ENCODE measurements at places on chromosomes 7 and 10.

- DNase-seq: no peak
Observed at GRCh38 chr10:31131251-31131650, 99.6 kb upstream of the ZNF438 start.

GRCh38 chr7:47933215-47933614 is 15.1 kb downstream of the PKD1L1 start:
- no peak for DNase-seq

GRCh38 chr10:98259606-98260315 is 8.2 kb downstream of the LOXL4 start:
- no peak for DNase-seq

GRCh38 chr10:70563230-70563629 is 39.3 kb downstream of the PRF1 start:
- no peak for DNase-seq

DNA sequence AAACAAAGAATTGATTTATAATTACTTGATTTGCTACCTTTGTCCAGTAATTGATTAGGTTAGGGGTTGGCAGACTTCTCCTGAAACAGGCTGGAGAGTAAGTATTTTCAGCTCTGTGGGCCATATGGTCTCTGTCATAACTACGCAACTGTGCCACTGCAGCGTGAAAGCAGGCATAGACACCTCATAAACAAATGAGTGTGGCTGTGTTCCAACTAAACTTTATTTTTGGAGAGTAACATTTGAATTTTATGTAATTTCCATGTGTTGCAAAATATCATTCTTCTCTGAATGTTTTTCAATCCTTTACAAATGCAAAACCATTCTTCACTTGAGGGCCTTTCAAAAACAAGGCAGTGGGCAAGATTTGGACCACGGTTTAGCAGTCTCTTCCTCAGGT is 76.9 kb downstream of the GALNT17 start:
- no peak for DNase-seq

DNA sequence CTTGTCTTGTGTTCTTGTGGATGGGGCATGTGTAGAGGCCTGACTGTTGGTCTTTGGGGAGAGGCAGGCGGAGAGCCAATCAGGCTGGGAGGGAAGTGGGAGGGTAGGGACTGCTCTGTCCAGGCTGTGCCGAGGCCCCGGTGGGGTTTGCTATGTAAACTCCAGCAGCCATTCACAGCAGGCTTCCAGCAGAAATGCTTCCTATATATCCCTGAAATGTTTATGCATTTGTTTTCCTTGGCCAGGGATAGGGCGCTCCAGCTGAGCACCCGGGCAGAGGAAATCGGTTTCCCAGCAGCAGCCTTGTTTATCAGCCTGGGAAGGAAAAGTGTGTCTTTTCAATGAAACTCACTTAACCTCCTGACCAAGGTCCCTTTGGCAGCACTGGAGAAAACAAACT is 18.3 kb upstream of the AQP1 start:
- DNase-seq: no peak

GRCh38 chr7:125668321-125668993 is 738.8 kb upstream of the POT1 start:
- no peak for DNase-seq

GRCh38 chr10:16910793-16911164 is 93.6 kb upstream of the RSU1 start:
- DNase-seq: no peak

DNA sequence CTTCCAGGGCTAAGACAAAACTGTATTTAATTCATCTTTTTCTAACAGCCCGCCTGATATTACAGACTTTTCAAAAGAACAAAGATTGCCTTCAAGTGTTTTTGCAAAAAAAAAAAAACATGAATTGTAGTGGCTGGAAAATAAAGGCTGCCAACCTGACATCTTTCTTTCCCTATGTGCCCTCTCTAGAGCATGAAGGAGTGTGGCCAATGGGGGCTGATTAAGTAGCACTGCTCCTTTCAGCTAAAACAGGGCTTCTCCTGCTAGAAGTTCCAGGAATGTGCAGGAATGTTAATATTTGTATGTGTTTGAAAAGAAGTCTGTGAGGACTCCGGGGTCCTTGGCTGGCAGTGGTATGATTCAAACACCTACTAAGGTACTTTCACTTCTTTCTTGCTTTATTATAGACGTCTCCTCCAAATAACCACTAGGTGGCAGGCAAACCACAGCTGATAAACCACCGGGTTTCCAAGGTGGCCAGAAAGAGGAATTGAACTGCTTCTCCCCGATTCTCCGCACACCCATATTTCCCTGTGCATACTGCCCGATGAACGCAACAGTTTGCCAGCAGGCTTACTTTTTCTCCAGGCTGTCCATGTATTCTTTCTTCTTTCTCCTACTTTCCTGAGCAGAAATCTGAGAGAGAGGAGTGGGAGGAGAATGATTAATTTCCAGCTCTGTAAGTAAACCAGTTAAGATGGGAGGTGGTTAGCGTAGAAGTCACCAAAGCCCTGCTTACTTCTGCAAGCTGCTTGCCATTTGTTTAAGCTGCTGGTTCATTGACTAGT is 56.8 kb upstream of the DGKI start:
- peak; percentile 85 for DNase-seq

- no peak for DNase-seq
Observed at GRCh38 chr10:12807096-12807755, 194.3 kb downstream of the CCDC3 start.

DNA sequence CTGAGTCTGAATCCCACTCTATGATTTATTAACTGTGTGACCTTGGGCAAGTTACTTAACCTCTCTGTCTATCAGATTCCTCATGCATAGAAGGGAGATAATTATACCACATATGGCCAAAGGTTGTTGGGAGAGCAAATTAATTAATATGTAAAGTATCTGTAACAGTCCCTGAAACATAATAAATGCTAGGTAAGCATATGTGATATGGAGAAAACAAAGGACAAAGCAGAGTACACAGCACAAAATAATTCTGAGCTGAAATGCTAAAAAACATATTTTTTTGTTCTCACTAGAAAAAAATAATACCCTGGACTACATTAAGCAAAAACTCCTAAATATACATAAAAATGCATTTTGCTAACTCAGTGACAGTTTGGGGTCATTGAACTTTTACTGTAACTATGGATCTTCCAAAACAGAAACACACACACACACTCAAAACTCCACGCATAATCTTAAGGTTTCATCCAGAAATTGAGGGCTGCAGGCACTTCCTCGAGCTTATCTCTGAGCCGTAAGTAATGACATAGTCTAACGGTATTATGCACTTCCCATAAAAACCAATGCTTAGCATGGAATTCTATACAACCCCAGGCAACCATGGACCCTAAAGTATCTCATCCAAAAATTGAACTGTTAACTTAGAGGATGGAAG is 201.7 kb upstream of the PTN start:
- DNase-seq: no peak

DNA sequence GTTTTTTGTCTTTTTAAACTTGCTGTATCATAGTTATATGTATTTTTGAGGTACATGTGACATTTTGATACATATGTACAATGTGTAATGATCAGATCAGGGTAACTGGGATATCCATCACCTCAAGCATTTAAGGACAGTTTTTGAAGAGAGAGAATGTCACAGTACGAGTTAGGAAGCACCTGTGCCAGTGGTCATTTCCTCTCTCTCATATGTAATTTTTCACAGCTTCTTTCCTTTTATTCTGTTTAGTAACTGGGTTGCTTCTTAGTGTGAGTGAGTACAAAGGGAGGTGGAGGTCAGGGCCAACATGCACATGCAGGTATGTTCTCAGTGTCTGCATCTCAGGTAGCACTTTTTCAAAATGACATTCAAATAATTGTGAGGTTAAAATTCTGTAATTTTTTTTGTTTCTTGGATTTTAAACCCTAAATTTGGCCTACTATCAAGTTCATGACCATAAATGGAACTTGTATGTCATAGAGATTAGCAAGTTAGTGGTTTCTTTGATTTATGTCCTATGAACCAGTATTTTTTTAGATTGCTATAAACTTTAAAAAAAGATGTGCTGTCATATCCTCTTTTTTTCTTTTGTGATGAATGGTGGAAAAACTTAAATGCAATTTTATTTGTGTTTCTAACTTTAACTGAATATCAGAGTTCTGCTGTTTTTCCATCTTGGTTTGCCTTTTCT is 42.7 kb downstream of the SNX10 start:
- no peak for DNase-seq

DNA sequence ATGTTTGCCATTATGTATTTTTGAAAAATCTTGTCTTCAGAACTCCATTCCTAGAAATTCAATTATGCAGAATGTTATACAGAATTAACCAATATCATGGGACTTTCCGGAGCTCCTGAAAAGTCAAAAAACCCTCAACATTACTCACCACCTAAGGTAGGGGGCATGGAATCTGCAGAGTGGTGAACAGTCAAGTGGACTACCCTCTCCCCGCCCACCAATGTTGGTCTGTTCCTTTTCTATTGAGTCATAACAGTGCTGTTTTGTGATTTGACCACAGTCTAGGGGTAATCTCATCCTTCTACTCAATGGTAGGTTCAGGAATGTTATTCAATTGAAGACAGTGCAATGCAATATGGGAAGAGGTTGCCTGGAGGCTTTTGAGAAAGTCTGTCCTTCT is 130.5 kb upstream of the HABP2 start:
- DNase-seq: no peak

- DNase-seq: no peak
Observed at GRCh38 chr7:49159536-49159935, 235.2 kb downstream of the CDC14C start.

- DNase-seq: no peak
Observed at GRCh38 chr10:129851941-129852640, 112.0 kb downstream of the EBF3 start.

DNA sequence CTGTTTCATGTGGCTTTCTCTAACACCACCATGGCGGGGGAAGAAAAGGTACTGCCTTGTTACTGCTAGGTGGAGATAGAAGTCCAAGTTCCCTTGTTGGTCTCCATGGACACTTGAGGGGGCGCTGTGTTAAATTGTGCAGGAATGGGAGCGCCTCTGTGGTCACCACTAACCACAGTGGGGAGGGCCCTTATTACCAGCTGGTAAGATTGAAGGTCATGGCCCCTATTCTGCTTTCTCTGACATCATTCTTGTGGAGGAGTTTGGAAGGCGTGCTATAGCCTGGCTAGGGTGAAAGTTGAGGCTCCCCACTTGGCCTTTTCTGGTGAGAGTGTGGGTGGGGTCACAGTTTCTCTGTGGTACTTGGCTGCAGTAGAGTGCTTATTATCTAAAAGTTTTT is 14.9 kb upstream of the MXI1 start:
- no peak for DNase-seq

- no peak for DNase-seq
Observed at GRCh38 chr10:110967645-110968044, 48.2 kb downstream of the SHOC2 start.

- no peak for DNase-seq
Observed at GRCh38 chr7:3056234-3057065, 12.8 kb upstream of the CARD11 start.

GRCh38 chr7:105678811-105679495 is 97.7 kb upstream of the EFCAB10 start:
- DNase-seq: no peak

- no peak for DNase-seq
Observed at GRCh38 chr7:19117870-19118608, 603 bp upstream of the TWIST1 start.

- no peak for DNase-seq
Observed at GRCh38 chr7:151141855-151142685, 25.4 kb downstream of the GBX1 start.

DNA sequence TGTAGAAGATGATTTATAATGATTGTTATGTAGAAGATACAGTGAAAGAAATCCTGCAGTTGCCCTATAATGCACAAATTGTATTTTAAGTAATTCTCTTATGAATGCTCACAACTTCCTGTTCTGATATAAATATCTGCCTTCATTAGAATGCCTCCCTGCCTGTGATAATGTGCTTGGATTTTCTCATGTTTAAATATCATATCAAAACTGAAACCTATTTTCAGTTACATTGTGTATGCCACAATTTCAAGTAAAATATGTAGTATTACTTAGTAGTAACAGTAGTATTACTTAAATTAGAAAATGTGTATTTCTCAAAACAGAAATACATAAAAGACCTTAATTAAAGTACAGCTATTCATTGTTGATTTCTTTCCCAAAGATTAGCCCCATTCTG is 41.1 kb upstream of the TFEC start:
- DNase-seq: no peak
